ENCODE measurements at places on chromosomes 7 and 10. TPM values are rescaled to one million over a fixed set of nuclear protein-coding genes. Genes with fewer than 3 reads are reported as not detected.

DNA sequence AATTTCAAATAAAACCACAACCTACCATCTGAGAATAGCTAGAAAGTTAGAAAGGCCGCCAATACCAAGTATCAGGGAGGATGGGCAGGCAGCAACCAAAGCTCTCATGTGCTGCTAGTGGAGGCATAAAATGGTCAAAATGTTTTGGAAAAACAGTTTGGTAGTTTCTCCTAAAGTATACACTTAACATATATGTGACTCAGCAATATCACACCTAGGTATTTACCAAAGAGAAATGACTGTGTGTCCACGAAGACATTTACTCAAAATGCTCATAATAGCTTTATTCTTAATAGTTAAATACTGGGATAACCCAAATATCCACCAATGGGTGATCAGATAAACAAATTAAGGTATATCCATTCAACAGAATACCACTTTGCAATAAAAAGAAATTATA, 14.3 kb downstream of the RHEB start:
- no peak for DNase-seq

DNA sequence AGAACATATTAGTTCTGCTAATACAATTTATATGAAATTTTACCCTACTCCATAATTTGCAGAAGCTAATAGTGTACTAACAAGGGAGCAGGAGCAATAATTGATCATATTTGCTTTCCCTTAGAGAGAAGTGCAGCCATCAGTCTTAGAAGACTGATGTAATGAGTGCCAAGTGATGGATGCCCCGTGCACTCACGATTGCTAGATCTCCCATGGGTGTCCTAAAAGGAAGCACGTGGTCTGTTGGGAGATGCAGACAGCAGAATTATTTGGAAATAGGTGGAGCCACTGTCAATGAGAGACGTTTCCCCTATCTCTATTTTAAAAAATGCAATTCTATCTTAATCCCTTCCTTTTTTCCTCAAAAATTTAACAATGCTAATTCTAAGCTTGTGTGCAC, 772.2 kb upstream of the C7orf33 start:
- DNase-seq, result no peak

GRCh38 chr10:93436591-93437085, 45.5 kb downstream of the MYOF start:
- DNase-seq, result peak; percentile 49

DNA sequence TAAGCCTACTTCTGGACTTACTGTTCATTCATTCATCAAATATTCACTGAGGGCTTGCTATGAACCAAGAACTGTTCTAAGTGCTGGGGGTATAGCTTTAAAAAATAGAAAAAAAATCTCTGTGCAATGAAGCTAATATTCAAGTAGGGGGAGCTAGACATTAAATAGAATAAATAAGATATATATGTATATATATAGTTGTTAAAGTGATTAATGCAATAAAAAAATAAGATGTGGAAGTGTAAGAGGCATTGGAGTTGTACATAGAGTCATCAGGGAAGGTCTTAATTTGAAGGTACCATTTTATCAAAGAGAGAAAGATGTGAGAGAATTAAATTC, 181.2 kb upstream of the AGR3 start:
- no peak for DNase-seq

GRCh38 chr10:119253433-119254174, 46.2 kb downstream of the GRK5 start:
- peak; percentile 21 for DNase-seq

GRCh38 chr7:132783824-132784223, 207.6 kb upstream of the PLXNA4 start:
- no peak for DNase-seq

DNA sequence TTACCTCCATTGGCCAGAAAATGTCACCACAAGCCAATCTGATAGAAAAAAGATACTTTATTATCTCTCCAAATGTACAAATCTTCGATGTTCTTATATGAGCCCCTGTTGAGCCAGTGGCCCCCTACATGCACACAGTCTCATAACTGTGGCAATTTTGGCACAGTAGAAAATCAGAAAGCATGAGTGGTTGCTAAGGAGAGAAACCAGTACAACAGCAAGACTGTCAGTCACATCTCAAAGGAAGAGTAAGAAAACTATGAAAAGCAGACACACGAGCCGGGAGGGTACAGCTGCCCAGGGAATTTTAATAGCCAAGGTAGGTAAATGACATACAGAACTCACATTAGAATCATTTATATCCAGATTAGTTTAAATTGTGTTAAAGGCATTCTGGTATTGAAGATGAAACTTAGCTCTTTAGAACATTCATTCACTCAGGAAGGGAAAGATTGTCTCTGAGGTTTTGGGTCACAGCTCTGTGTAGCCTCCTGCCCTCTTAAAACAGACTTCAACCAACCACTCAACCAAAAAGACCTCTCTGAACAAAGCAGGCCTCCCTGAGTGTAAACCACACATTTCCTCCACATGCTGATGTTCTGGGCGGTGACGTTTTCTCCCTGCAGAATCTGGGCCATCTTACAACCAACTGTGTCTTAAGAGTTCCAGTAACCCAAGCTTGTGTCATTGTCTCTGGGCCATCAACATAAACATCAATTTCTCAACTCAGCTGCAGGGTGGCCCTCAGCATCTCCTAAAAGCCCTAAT, 80.8 kb upstream of the ADAM12 start:
- DNase-seq, result no peak

DNA sequence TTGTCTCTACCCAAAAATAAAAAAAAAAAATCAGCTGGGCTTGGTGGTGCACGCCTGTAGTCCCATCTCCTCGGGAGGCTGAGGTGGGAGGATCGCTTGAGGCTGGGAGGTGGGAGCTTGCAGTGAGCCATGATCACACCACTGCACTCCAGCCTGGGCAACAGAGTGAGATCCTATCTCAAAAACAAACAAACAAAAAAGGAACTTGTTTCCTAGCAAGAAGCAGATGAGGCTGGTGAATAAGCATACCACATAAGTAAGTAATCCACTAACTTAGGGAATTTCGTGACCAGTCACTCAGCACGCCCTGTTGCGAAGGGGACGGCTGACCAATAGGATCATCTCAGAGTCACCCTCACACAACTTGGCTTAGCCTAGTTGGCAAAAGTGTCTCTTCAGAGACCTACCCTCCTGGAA, 64.6 kb downstream of the CUX1 start:
- DNase-seq, result no peak

GRCh38 chr10:88158526-88159122, 295.2 kb downstream of the PTEN start:
- no peak for DNase-seq

- no peak for DNase-seq
Measured at GRCh38 chr10:75532253-75532924, 101.0 kb downstream of the LRMDA start.

GRCh38 chr10:21049482-21049881, 152.4 kb upstream of the NEBL start:
- DNase-seq, result no peak

GRCh38 chr10:13331646-13332045, 16.4 kb downstream of the SEPHS1 start:
- DNase-seq, result no peak

- DNase-seq, result no peak
Measured at GRCh38 chr7:95469187-95469586, 16.6 kb upstream of the ASB4 start.

DNA sequence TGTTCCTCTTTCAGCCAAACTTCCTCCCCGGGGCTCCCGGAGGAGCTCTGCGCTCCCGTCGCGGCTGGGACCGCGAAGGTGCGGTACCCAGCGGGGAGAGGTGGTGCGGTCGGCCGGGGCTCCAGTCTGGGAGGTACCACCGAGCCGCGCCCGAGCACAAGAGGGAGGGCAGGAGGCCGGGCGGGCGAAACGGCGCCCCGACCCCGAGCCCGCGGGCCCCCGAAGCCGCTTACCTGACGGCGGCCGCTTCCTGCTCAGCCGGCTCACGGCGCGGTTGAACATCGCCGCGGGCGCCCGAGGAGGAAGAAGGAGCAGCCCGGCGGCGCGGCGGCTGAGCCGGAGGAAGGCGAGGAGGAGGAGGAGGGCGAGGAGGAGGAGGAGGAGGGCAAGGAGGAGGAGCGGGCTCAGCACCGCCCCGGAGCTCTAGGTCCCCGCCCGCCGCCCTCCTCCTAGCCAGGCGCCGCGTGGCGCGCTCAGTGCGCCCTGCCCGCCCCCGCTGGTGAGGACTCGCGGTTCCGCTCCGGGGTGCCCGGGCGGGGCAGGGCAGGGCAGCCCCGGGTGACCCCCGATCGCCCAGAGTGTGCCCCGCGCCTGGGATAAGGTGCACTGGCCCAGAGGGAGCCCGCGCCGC, at the start of gene RGS10:
Gene RGS10 (minus strand): TSS at position 363 of the 631 bp plus-strand sequence. CDS start 81 bp downstream, at position 282.
- peak; percentile 83 for DNase-seq

- DNase-seq, result no peak
Measured at GRCh38 chr10:30285970-30286369, 63.1 kb downstream of the MTPAP start.

DNA sequence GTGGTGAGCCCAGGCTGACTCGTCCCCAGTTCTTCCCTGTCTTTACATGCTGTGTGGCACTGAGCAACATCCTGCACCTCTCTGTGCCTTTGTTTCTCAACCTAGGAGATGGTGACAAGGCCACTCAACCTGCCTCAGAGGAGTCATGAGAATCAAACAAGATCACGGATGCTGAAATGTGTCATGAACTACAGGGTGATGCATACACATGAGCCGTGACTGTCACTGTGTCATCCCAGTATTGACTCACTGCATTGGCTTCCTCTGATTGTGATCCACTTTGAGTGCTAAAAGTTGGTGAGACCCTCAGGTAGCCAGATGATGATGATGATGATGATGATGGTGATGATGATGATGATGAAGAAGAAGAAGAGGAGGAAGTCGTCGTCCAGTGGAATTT, 11.5 kb downstream of the C10orf71 start:
- no peak for DNase-seq

GRCh38 chr10:130782467-130782866, 529.1 kb downstream of the TCERG1L start:
- no peak for DNase-seq

DNA sequence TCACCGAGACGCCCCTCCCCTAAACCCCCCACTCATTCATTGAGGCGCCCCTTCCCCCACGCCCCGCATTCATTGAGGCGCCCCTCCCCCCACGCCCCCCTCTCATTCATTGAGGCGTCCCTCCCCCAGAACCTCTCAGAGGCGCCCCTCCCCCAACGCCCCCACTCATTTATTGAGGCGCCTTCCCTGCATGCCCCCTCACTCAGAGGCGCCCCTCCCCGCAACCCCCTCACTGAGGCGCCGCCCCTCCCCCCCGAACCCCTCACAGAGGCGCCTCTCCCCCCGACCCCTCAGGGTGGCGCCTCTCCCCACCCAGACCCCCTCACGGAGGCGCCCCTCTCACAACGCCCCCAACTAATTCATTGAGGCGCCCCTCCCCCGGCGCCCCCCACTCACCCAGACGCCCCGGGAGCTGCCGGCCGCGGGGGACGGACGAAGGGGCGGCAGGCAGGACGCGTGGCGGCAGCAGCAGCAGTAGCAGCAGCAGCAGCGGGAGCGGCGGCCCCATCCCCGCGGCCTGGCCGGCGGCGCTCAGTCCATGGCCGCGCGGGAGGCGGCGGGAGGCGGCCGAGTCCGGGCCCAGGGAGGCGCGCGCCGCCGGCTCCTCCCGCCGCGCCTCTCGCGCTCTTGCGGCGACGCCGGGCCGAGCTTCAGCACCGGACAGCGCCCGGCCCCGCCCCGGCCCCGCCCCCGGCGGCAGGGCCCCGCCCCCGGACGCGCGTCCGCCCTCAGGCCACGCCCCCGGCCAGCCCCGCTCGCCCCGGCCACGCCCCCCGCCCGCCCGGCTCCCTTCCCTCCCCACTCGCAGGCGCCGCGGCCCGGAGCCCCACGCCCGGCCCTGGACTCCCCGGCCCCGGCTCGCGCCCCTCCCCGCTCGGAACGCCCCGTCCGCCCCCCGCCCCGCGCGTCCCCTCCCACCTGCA, at the start of gene PTPRN2:
Gene PTPRN2 (minus strand): TSS at position 662 of the 923 bp plus-strand sequence.
- peak; percentile 52 for DNase-seq

GRCh38 chr7:77415823-77416620, at the start of gene GSAP:
TSS of gene GSAP (minus strand) at chr7:77416349. CDS start at chr7:77416321, 28 bp downstream.
- DNase-seq, result peak; percentile 82

- no peak for DNase-seq
Measured at GRCh38 chr10:43053825-43054224, 23.0 kb upstream of the RET start.

- DNase-seq, result no peak
Measured at GRCh38 chr10:24255115-24255880, 46.4 kb downstream of the KIAA1217 start.

- DNase-seq, result no peak
Measured at GRCh38 chr7:134742688-134743350, 36.6 kb upstream of the CALD1 start.

DNA sequence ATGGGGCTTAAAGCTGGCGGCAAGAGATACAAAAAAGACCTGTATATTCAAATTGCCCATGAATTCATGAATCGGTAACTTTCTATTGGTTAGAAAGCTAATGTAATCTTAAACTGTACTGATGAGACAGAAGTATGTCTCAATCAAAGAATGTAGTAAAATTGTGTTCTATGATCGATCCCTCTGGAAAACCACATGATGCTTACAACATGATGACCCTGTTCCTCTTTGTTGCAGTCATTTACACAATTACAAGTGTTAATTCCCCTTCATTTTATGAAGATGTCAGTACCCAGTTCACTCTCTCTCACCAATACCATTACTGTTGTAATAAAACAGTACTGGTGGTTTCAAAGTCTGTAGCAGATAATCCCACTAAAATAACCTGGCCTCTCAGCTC, 10.1 kb downstream of the KIF5B start:
- DNase-seq, result no peak

ZNF503 gene
- total RNA-seq, result 10.7 TPM

METTL2B gene
- 39.0 TPM for total RNA-seq

CALML3 gene
- not detected for total RNA-seq

EPO gene
- not detected for total RNA-seq

ZNF775 gene
- 7.5 TPM for total RNA-seq

TMEM209 gene
- 25.0 TPM for total RNA-seq

DGKB gene
- not detected for total RNA-seq

ASZ1 gene
- total RNA-seq, result not detected

CPA2 gene
- not detected for total RNA-seq

ENTPD7 gene
- 8.5 TPM for total RNA-seq

IDI2 gene
- not detected for total RNA-seq

POLR1F gene
- 17.2 TPM for total RNA-seq

LEP gene
- total RNA-seq, result 0.40 TPM

SLC26A3 gene
- 0.45 TPM for total RNA-seq

GPR26 gene
- not detected for total RNA-seq
